ENCODE measurements at places on chromosomes 7 and 10. TPM values are rescaled to one million over a fixed set of nuclear protein-coding genes. Genes with fewer than 3 reads are reported as not detected.

DNA sequence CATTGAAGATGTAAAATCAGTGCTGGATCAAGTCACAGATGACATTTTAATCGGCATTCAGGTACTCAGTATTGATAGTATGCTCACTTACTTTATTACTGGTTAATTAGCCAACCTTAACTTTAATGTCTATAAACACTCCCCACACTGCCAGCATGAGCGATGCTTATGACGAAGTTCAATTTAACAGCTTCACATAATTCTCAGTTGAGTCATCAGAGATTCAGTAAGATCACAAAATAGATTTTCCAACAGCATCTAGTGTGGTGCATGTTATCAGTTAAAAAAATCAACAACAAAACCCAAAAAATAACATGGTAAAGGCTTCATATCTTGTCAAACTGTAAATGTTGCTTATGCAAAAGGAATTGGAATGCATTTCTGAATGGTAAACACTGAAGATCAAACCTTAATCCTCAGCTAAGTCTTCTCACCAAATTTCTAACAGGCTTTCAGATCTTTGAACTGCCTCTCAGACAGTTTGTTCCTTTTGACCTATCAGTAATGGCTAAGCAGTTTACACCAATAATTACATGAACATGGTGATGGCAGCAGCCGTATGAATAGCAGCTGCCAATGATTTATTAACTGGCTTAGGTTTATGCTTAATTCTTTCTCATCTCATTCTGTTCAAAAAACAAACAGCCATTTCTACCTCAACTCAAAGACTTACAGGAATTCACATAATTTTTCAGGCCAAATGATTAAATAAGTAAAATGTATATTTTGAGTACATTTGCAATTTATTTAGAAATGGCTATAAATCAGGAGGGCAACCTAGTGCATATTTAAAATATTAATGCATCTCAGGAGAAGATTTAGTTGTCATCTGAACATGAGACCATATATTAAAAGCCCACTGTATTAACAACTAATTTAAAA is 98.5 kb downstream of the CABCOCO1 start:
- no peaks in the 10 kb centered on the region for H3K27me3 ChIP-seq
- peak overlapping the region; percentile 49 for H3K27ac ChIP-seq
- no peaks in the 10 kb centered on the region for H3K36me3 ChIP-seq
- H3K4me1 ChIP-seq: no peaks in the 10 kb centered on the region

Gene SERPINE1
- 10.6 TPM for total RNA-seq

GRCh38 chr7:130973637-130974036 is 239.6 kb upstream of the KLF14 start:
- H3K4me1 ChIP-seq: no peaks in the 10 kb centered on the region
- H3K27ac ChIP-seq: no peak overlapping the region
- H3K36me3 ChIP-seq: no peaks in the 10 kb centered on the region
- DNase-seq: no peak

DNA sequence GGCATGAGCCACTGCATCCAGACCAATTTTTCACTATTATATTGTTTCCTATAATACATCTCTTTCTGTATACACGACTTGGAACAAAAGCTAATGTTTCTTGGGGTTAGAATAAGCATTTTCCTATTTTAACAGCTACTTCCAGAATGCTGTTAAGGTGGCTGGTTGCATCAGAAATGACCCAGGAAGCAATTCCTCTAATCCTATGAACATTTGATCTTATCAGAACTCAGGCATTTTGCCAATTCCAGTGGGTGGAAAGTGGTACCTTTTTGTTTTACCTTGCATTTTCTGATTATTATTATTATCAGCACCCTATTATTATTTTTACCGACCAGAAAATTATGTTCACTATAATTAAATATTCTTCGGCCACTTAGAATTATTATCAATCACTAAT is 73.3 kb downstream of the NDUFB2 start:
- no peaks in the 10 kb centered on the region for H3K36me3 ChIP-seq
- no peaks in the 10 kb centered on the region for H3K27me3 ChIP-seq
- no peak for DNase-seq
- H3K4me3 ChIP-seq: no peak overlapping the region
- H3K27ac ChIP-seq: no peak overlapping the region

Gene HOXA4
- total RNA-seq: 0.14 TPM

DNA sequence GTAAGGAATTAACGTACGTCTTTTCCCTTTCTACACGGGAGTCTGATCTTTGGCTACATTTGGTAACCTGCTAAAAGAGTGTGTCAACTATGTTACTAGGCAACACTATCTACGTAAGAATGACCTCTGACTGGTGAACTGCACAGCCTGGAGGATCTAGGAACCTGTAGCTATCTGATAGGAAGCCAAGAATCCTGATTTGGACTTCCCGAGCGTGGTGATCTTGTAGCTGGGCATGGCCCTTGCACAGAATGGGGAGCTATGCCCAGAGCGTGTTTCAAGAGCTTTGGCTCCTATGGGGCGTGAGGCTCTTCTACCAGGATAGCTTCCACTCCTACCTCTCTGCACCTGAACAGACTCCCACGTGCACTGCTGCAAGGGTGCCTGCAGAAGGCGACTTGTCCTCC is 157.5 kb downstream of the TAX1BP1 start:
- H3K27ac ChIP-seq: no peak overlapping the region
- no peaks in the 10 kb centered on the region for H3K36me3 ChIP-seq
- no peaks in the 10 kb centered on the region for H3K27me3 ChIP-seq
- no peak for DNase-seq
- H3K4me3 ChIP-seq: no peak overlapping the region

DNA sequence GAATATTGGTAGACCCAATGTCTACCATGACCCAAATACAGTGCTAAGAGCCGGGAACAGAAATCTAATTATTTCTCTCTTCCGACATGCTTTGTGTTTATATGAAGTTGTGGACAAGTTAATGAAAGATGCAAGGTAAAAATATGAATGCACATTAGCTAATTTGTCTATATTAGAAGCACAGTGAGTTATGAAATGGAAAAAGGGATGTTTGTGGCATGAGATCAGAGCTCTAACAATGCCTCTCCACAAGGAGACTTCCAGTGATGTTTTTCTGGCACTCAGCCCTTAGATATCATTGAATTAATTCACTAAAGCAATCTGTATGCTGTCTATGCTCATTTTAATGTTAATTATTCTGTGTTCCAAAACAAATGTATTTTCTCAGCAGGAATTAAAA is 897.2 kb downstream of the CNTNAP2 start:
- no peaks in the 10 kb centered on the region for H3K4me1 ChIP-seq
- no peaks in the 10 kb centered on the region for H3K36me3 ChIP-seq
- H3K4me3 ChIP-seq: no peak overlapping the region
- H3K27me3 ChIP-seq: no peaks in the 10 kb centered on the region
- no peak for DNase-seq
- no peak overlapping the region for H3K27ac ChIP-seq

DNA sequence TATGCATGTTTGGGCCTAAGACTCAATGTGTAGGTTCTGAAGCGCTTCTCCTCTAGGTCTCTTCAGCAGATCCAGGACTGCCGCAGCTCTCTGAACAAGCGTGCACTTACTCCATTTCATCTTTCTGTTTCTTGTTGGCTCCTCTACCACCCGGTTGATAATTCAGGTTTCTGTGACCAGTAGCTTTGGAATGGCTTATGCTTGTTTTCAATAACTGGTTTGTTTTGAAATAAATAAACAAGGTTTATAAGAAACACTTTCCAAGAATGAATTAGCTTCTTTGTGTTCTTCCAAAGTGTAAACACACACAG is 1.5 kb downstream of the MDFIC start:
- peak overlapping the region; percentile 96 for H3K27ac ChIP-seq
- DNase-seq: no peak
- H3K4me3 ChIP-seq: peak overlapping the region; percentile 79
- no peaks in the 10 kb centered on the region for H3K36me3 ChIP-seq
- no peaks in the 10 kb centered on the region for H3K27me3 ChIP-seq
- H3K4me1 ChIP-seq: peaks cover 8% of the 10 kb centered on the region

Gene TFR2
- total RNA-seq: 2.0 TPM

Gene TLL2
- total RNA-seq: not detected

- no peak for DNase-seq
- H3K4me1 ChIP-seq: no peaks in the 10 kb centered on the region
- H3K36me3 ChIP-seq: no peaks in the 10 kb centered on the region
- H3K4me3 ChIP-seq: no peak overlapping the region
Observed at GRCh38 chr7:127473409-127473808, 80.9 kb upstream of the ZNF800 start.

DNA sequence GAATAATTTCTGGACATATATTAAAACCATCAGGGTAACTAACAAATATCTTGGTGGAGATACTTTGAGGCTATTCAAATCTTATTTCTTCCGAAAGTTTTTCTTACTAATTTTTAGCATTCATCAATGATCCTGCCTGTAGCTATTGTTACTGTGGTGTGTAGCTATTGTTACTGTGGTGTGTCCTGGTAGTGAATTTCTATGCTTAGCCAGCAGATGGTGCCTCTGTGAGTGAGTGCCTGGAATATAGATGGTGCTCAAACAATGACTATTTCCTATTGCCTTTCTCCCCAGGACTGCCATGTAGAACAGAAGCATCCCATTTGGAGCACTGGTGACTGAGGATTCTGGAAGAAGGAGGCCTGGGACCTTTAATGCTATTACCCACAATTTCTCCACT is 245.7 kb downstream of the CCSER2 start:
- DNase-seq: no peak
- H3K27ac ChIP-seq: no peak overlapping the region
- no peaks in the 10 kb centered on the region for H3K4me1 ChIP-seq

GRCh38 chr7:143055754-143056153 is 3.6 kb downstream of the OR6V1 start:
- H3K27me3 ChIP-seq: no peaks in the 10 kb centered on the region
- H3K4me1 ChIP-seq: no peaks in the 10 kb centered on the region
- DNase-seq: no peak
- H3K4me3 ChIP-seq: no peak overlapping the region

DNA sequence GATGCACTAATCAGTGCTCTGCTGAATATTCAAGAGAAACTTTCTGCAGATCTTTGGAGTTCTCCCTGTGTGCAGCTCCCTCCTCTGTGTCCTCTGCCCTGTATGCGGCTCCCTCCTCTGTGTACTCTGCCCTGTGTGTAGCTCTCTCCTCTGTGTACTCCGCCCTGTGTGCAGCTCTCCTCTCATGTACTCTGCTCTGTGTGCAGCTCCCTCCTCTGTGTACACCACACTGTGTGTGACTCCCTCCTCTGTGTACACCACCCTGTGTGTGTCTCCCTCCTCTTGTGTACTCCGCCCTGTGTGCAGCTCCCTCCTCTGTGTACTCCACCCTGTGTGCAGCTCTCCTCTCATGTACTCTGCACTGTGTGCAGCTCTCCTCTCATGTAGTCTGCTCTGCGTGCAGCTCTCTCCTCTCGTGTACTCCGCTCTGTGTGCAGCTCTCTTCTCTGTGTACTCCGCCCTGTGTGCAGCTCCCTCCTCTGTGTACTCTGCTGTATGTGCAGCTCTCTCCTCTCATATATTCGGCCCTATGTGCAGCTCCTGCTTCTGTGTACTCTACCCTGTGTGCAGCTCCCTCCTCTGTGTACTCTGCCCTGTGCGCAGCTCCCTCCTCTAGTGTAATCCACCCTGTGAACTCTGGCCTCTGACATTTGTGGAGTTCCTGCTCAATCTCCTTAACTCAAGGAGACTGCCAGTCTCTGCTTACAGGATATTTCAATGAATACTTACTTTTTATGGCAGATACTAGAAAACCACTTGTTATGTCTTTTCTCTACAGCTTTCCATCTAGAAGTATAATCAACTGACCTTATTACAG is 280.4 kb downstream of the GLRX3 start:
- no peaks in the 10 kb centered on the region for H3K36me3 ChIP-seq
- no peak overlapping the region for H3K4me3 ChIP-seq

GRCh38 chr10:35940141-35941041 is 298.3 kb upstream of the FZD8 start:
- H3K4me3 ChIP-seq: no peak overlapping the region
- H3K27ac ChIP-seq: peak overlapping the region; percentile 49
- H3K36me3 ChIP-seq: no peaks in the 10 kb centered on the region
- H3K4me1 ChIP-seq: no peaks in the 10 kb centered on the region
- DNase-seq: no peak
